NCI-H1694 treated with DMSO at 0.1 percent for 48 hours (cell line): ENCODE measurements at places on chromosomes 5 and 9.

DNA sequence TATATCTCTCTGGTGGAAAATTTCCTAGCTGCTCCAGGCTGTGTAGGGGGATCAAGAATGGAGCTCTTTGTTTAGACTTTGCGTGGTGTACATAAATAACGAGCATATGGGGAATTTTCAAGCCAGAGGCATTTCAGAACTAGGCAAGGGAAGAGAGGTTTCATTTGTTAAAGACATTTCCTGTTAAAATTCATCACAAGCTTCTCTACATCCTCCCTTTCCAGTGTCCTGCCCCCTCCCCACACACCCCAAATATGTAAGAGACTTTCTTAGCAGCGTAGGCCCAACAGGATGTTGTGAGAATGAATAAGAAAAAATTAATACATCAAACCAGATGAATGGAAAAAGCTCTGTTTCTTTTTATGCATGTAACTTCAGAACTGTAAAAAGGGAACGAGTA, 150.3 kb downstream of the GPBP1 start:
- DNase-seq, result no peak

- no peak for DNase-seq
These were observed 69.0 kb upstream of the OTULINL start for GRCh38 chr5:14512574-14512973.

- no peak for DNase-seq
These were observed 197.0 kb upstream of the DMAC1 start for GRCh38 chr9:7996558-7996957.

GRCh38 chr5:157481666-157482065, 21.7 kb downstream of the NIPAL4 start:
- DNase-seq, result no peak

- no peak for DNase-seq
These were observed 11.1 kb upstream of the SLC6A19 start for GRCh38 chr5:1190278-1190677.

GRCh38 chr5:171956887-171957495, 49.4 kb downstream of the FBXW11 start:
- DNase-seq, result no peak

DNA sequence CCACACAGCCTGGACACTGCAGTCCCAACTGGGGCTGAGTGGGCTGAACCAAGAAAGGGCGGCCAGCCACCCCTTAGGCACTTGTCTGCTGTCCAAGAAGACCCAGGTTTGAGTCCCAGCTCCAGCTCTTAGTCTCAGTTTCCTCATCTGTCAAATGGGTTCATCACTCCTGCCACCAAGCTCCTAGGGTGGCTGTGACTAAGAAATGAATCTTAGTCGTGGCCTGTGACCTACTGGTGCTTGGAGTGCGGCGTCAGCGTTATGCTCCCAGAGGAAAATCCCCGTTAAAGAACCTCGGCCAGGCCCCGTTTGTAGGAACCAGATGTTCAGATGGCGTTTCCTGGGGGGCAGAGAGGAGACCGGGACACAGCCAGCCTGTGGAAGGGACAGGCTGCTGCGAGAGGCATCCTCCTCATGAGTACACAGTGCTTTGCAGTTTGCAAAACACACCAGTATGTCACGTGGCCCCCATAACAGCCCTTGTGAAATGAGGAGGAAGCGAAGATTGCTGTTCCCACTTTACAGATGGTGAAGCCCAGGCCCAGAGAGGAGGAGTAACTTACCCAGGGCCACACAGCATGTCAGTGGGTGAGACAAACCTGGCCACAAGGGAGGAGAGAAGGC, 3.3 kb downstream of the FIBCD1 start:
- DNase-seq, result no peak

GRCh38 chr5:119820608-119821007, 191.2 kb downstream of the FAM170A start:
- no peak for DNase-seq

DNA sequence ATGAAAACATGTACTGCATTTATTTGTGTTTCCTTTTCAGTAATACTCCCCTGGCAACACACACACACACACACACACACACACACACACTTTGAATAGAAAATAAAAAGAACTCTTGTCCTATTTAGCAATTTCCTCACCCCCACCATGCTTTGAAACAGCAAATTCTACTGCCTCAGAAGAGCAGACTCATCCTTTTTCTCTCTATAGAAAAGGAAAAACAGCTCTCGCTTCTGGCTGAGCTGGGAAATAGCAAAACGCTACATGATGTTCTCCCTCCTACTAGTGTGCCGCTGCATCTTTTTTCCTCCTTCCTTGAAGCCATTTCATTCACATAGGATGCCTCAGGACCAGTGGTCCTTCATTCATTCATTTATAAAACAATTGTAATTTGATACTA, 453.6 kb downstream of the CSNK1G3 start:
- no peak for DNase-seq

- DNase-seq, result no peak
These were observed 639.7 kb upstream of the C9orf72 start for GRCh38 chr9:28212979-28213378.

DNA sequence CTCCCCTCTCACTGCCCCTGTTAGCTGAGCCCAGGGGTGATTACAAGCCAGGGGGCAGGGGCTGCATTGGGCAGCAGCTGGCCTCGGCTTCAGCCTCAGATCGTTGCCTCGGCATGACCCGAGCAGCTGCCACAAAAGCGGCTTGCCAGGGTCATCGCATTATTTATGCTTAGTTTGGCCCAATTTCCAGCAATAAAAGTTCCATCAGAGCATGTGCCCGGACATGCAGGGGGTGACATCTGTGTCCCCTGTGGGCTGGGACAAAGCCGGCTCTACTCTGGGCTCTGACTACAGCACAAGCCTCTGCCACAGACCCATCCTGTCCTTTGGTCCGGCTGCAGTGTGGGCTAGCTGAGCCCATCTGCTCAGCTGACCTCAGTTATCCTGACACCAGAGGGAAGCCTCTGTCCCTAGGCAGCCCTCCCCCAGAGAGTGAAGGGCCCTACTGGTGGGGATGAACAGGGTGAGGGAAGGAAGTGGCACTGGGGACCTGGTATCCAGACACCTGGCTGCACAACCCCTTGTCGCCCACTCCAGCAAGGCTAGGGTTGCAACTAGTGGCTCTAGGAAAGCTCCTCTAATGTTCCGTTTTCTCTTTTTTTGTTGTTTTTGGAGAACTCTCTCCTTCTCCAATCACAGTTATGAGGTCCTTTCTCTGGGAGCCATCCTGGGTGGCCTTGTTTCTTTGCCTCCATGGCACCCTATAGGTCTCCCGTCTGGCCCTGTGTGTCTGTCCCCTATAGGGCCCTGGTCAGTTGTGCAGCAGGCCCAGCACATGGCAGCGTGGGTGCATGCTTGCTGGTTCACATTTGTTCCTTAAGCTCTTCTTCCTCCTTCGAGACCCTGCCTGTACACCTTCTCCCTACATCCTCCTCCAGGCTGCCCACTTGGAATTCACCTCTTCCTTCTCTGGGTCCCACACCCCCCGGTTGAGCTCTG, 13.3 kb upstream of the GADD45G start:
- DNase-seq, result peak; percentile 58

DNA sequence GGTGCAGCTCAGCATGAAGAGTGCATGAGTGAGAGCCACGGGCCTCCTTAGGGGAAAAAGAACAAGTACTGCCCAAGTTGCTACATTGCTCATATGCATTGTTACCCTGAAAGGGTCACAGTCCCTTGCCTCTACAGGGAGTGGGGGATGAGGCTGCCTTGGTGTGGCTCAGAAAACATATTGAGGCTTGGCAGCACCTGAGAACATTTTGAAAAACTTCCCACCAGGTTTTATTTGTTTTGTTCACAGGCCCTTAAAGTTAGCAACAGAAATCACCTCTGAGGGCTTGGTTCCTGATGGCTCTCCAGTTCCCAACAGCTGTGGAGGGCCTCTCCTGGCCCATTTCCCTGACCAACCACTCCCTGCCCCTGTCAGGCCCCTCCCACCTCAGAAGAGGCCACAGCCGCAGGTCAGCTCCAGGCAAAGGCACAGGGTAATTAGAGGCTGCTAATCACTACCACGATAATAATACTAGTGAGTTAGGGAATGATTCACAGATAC, 90.7 kb upstream of the ADRA1B start:
- DNase-seq, result no peak

- no peak for DNase-seq
These were observed 90.7 kb downstream of the MEF2C start for GRCh38 chr5:88792144-88792840.

GRCh38 chr9:86968258-86968920, 21.1 kb upstream of the GAS1 start:
- no peak for DNase-seq

- DNase-seq, result no peak
These were observed 155.0 kb upstream of the PRDM9 start for GRCh38 chr5:23352446-23352845.

DNA sequence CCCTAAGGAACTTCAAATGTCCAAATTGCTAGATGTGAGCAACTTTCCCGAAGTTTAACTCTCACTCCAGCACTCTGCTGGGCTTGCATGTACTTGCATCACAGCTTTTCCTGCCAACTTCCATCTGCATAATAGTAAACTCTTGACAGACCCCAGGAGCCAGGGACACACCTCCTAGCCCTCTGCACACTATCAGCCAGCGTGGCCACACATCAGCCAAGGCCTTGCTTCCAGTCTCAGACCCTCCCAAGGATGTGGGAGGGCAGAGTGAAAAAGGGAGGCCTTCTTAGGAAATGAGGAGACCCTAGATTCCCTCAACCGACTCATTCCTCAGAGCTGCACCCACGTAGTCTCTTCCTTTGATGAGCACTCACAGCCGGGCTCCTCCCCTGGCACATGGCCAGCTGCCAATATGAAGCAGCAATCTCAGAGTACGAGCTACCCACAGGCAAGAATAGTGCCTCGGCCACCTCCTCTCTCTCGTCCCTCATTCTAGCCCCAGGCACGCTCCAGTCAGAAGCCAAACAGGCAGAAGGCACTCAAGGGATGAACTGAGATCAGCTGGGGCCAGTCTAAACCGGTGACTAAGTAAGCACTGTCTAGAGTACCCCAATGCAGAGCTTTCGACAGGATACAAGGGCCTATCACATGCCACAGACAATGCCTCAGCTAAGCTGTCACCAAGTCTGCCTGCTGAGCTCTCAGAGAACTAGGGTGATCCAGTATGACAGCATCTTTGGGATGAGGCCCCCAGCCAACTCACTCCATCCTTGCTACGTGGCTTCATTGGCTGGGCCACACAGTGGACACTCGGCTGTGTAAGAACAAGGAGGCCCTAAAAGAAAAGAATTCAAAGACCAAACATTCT, 2.3 kb downstream of the P4HA2 start:
- peak; percentile 36 for DNase-seq

DNA sequence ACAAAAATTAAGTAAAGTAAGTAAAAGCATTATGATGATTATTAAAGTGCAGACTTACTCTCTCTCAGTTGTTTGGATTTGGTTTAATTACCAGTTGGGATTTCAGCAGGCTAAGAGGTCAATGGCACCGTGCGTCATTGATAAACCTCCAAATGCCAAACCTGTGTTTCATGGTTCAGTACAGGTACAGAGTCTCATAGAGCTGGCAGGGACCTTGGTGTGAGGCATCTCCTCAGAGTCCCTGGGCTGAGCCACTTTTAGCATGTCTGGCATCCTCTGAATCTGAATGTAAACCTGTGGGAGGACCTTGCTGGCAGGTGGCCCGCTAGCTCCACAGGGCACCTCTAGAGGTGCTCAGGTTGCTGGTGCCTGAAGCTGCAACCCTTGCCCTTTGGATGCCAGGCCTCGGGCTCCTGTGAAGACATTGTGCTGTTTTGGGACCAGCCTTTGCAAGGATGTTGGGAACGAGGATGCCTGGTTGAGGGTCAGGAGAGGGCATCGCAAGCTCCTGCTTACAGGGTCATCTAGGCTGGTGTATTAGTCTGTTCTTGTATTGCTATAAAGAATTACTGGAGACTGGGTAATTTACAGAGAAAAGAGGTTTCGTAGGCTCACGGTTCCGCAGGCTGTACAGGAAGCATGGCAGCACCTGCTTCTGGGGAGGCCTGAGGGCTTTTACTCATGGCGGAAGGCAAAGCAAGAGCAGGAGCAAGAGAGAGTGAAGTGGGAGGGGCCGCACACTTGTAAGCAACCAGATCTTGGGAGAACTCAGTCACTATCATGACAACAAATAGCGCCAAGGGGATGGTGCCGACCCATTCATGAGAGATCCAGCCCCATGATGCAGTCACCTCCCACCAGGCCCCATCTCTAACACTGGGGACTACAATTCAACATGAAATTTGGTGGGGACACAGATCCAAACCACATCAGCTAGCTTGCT, 14.9 kb upstream of the STC2 start:
- no peak for DNase-seq

- no peak for DNase-seq
These were observed 30.4 kb downstream of the CSF2 start for GRCh38 chr5:132103969-132104391.

- DNase-seq, result no peak
These were observed 1.0 kb downstream of the TLE4 start for GRCh38 chr9:79572608-79573411.

GRCh38 chr5:80928073-80928472, 32.1 kb upstream of the RASGRF2 start:
- no peak for DNase-seq

- no peak for DNase-seq
These were observed 39.8 kb downstream of the FOXI1 start for GRCh38 chr5:170145462-170145861.

GRCh38 chr9:123174079-123174478, 94.3 kb downstream of the STRBP start:
- DNase-seq, result no peak

DNA sequence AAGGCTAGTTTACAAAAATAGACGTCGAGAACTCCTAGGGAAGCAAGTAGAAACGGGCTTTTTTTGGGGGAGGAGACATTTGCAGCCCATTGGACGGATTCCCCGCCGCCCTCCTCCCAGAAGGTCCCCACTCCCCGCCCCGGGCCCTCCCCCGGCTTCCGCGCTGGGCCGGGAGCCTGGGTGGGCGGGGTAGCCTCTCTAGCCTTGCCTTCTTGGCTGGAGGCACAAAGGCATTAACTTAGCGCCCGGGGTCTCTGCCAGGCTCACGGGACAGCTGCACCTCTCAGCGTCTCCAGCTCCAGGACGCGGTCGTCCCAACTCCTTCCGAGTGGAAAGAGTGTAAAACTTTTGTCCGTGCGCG, at the start of gene DMRTA1:
DMRTA1 (plus strand) TSS at position 236 of the 361 bp plus-strand sequence. CDS start 242 bp downstream, outside the sequence.
- DNase-seq, result peak; percentile 64

DNA sequence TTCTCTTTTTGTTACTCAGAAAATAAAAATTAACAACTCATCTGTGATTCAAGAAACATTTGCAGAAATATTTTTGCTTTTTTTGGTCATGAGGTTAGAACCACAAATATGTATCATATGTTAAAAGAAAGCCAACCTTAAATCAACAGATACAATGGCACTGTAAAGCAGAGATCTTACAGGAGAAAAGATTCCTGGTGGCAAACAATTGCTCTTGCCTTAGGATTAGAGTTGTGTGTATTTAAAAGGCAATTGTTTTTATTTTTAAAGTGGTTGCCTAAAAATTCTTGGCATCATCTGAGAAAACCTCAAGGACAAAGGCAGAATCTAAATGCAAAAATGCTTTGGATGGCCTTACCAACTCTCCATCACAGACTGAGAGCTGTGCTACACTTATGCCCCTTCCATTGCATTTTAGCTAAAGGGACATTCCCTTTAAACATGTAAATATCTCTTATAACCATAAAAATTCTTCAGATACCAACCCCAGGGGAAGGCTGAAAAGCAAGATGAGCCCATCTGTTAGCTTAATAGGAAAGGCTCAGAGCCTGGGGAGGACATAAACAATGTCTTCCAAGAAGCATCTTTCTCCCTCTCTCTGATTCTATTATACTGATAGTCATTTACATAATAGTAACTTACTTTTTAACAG, 100.4 kb downstream of the FAM114A2 start:
- no peak for DNase-seq

- no peak for DNase-seq
These were observed 10.0 kb downstream of the DDX4 start for GRCh38 chr5:55747778-55748318.
